ENCODE measurements at places on chromosomes 2 and 18.

GRCh38 chr2:172554352-172555271 lies 1.3 kb upstream of the PDK1 start:
- DNase-seq: no peak

DNA sequence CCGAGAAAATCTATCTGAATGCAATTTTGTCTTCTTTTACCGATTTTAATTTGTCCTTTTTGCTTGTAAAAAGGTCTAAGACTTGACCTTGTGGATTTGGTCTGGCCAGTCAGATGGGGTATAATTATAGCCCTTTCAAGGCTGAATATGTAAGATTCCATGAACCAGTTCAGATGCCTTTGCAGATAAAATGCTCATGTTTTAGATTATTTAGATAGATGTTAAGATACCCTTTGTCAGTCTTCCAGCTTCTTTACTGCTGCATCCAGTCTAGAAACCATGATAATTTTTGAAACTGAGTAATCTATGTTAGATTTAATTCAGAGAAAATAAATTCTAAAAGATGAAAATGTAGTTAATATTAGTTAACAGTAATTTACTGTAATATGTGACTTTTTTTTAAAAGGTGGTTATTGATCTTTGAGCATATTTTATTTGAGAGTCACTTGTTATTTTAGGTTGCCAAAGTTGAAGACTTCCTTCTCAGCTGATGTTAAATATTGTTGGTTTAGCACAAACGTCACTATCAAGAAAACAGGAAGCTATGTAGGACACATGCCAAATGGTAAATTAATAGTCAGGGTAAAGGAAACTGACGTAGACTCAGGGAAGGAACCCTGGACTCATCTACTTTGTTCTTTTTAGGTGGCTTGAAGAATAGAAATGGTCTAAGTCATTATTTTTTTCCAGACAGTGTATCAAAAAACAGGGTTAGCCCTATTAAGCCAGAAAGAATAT lies 29.8 kb downstream of the BABAM2 start:
- no peak for DNase-seq

- no peak for DNase-seq
Measured at GRCh38 chr18:7038330-7038851, 79.2 kb downstream of the LAMA1 start.

GRCh38 chr2:226080334-226080733 lies 680.8 kb downstream of the NYAP2 start:
- DNase-seq: no peak

DNA sequence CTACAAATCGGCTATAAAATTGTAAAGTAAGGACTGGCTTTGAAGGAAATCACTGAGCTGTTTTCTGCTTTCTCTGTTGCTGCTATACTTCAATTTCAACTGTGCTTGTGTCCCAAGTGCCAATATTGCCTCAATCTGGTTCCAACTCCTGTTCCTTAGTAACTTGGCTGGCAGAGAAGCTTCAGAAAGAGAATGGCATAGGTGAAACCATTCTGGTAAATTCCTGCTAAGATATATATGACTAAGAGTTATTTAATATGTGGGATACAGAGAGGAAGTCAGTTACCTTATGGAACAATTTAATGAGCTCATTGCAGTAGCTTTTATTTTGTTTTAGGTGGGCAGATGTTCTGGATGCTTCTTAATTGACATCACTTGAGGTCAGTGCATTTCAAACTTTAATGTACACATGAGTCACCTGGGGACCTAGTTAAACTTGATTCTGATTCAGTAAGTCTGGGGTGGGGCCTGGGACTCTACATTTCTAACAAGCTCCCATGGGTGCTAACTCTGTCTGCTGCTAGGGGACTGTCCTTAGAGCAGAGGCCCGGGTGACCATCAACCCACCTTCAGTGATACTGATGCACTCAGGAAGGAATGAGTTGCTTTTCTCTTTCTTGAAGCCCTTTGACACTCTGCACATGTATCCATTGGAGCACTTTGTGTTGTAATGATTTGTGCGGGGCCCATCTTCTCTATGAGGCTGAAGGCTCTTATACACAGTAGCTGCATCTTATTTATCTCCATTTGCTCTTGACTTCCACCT lies 47.6 kb downstream of the LIPG start:
- DNase-seq: no peak

- no peak for DNase-seq
Measured at GRCh38 chr18:73852789-73853549, 294.7 kb downstream of the FBXO15 start.

- DNase-seq: no peak
Measured at GRCh38 chr18:10785798-10786197, 260.0 kb downstream of the NAPG start.

DNA sequence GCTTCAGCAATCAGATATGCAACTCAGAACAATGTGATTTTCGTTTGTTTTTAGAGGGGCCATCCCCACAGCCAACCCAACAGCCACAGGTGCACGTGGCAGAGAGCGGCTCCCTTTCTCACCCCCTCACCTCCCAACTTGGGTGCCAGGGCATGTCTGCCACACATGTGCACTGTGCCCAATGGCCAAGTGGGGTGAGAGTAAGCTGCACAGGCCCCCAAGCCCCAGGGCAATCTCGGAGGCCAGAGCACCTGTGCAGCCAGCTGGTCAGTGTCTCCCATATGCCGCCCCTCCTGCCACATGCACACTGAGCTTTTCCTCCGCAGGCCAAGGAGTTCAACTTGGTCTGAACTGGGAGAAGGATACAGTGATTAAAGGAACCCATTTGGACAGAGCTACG lies 1130.2 kb downstream of the DSC3 start:
- no peak for DNase-seq

DNA sequence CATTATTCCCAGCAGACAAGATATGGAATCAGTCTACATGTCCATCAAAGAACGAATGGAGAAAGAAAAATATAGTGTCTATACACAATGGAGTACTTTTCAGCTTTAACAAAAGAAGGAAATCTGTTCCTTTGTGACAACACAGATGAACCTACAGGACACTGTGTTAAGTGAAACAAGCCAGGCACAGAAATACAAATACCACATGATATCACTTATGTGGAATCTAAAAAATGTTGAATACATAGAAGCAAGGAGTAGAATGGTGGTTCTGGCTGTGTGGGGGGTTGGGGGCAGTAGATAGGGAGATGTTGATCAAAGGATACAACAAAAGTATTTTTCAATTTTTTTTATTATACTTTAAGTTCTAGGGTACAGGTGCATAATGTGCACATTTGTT lies 347.7 kb upstream of the MAP2 start:
- DNase-seq: no peak

- DNase-seq: no peak
Measured at GRCh38 chr2:187854801-187855200, 300.6 kb upstream of the TFPI start.

DNA sequence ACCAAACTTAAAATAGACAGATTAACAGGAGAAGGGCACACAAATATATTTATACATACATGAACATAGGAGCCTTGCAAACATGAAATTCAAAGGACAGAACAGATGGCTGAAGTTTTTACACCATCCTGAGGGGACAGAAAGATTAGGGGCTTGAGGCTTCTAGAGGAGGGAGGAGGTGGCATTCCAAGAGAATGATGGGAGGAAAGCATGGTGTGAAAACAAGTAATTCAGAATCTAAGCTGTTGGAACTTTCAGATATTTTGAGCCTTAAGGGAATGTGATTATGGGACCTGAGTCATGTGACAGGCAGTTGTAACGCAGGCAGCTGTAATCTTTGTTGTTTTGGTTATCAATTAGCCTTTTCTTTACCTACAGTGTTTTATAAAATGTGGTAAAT lies 225.2 kb upstream of the SPOPL start:
- no peak for DNase-seq

GRCh38 chr2:73334045-73334444 lies 40.7 kb upstream of the EGR4 start:
- DNase-seq: no peak

DNA sequence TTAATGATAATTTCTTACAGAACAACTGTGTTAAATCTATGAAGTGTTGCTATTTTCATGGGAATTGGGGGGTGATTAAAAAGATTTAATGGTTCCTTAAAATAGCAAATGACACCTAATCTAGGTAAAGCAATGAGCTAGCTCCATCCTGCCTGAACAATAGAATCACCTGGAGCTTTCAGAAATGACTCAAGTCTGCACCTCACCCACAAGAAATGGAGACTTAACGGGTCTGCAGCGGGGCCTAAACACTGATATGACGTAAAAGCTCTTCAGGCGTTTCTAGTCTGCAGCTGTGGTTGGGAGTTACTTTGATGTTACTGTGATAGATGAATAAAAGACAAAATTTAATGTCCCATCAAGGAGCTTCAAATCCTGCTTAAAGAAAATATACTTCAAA lies 328.2 kb downstream of the RND3 start:
- DNase-seq: no peak

- no peak for DNase-seq
Measured at GRCh38 chr2:150212722-150213171, 274.7 kb downstream of the RND3 start.

GRCh38 chr2:120612931-120613330 lies 122.7 kb upstream of the GLI2 start:
- DNase-seq: no peak

DNA sequence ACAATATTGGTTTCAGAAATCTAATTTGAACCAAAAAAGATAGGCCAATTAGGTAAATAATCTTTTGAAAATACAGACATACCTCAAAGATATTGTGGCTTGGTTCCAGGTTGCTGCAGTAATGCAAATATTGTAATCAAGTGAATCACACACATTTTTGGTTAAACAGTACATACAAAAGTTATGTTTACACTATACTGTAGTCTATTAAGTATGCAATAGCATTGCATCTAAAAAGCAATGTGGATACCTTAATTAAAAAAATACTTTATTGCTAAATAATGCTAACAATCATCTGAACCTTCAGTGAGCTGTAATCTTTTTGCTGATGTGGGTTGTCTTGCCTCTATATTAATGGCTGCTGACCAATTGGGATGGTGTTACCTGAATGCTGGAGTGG lies 67.3 kb downstream of the KYNU start:
- no peak for DNase-seq

DNA sequence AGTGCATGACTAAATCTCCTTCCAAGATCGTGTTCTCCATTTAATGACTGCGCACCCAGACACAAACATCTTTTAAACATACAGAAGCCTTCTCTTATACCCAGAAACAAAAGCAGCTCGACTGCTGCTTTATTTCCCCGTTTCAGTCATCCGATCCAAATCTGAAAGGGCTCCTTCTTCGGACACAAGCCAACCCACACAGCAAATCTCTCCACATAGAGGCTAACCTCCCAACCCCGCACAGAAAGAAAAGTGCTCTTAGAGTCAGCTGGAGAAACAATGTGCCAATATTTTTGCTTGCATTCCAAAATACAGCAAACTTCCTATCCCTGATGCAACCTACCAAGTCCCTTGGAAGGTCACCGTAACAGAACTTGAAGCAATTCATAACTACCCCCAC lies 29.1 kb downstream of the GAREM1 start:
- no peak for DNase-seq

DNA sequence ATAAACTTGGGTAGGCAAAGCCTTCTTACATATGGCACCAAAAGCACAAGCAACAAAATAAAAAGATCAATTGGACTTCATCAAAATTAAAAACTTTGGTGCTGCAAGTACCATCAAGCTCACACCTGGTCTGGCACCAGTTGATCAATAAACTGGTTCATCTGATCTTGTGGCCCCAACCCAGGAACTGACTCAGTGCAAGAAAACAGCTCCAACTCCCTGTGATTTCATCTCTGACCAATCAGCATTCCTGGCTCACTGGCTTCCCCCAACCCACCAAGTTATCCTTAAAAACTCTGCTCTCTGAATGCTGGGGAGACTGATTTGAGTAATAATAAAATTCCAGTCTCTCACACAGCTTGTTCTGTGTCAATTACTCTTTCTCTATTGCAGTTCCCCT lies 8.4 kb downstream of the EPG5 start:
- no peak for DNase-seq

All from stimulated activated CD4-positive, alpha-beta T cell treated with anti-CD3 and anti-CD28 coated beads, Interleukin-1b, Interleukin-23, amount 100 ng/mL, for 1 hour (primary cell).